Upper lobe of left lung (tissue), 6 donors: ENCODE measurements at places on chromosomes 2 and 18. TPM values are rescaled to one million over a fixed set of nuclear protein-coding genes. Genes with fewer than 3 reads are reported as not detected.

The ELOA2 gene
- not detected for total RNA-seq

The TNFAIP6 gene
- total RNA-seq = 8.1 TPM

The LIMS4 gene
- total RNA-seq = 1.1 TPM

The GAL3ST2 gene
- total RNA-seq = 2.1 TPM

The NR4A2 gene
- total RNA-seq = 8.1 TPM

The NT5C1B gene
- not detected for total RNA-seq
